Activated T-cell treated with anti-CD3 and anti-CD28 coated beads, Interleukin-2, amount 50 U/mL, for 72 hours (primary cell): ENCODE measurements at places on chromosomes 11 and 22. TPM values are rescaled to one million over a fixed set of nuclear protein-coding genes. Genes with fewer than 3 reads are reported as not detected.

GRCh38 chr22:17098379-17098819, 13.6 kb downstream of the IL17RA start:
- DNase-seq, result no peak

DNA sequence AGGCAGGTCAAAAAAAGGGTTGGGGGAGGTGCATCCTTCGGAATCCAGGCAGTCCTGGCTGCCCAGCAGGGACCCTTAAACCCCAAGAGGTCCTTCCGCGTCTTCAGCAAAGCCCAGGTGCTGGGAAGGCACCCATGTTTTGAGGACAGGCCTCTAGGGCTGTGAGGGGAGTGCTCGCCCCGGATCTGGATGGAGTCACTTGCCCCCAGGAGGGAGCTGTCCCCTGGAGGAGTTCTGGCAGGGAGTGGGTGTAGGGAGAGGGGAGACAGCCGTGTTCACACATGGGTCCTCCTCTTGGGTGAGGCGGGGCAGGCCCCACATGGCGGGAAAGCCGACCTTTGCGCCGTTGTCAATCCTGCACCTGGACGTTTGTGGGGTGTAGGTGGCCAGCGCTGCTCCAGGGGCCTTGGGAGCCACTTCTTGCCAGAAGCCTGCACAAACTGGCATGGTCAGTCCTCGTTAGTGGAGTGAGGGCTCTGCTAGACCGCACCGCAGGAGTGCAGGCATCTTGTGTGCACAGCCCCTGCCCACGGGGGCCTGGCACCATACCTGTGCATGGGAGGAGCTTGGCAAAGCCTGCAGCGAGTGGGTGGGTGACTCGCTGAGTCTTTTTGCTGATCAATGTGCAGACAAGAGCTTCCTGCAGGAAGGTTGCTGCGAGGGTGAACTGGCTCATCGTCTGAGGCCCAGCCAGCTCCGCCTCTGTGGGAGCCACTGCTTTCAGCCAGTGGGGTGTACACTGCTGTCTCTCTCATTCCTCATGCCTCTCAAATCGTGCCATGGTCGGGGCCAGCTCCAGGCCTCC, 16.0 kb downstream of the PPIL2 start:
- DNase-seq, result no peak

RAB36 gene
- 0.19 TPM for total RNA-seq

TIMP3 gene
- not detected for total RNA-seq

DNA sequence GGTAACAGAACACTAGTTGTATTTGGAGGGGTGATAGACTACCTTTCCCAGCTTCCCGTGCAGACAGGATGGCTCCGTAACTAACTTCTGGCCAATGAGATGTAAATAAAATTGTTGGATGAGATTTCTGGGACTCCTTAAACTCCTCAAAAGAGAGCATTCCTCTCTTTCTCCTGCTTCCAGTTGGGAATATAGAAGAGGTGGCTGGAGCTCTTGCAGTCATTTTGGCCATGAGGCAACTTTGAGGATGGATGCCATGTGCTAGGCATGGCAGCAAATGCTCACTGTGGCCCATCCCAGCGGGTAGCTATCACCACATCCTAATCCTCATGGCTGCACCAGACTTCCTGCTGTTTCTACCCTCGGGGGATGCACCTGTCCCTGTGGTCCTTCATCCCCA, 7.4 kb downstream of the MB start:
- DNase-seq, result no peak

- DNase-seq, result no peak
These were observed 55.9 kb downstream of the KCNC1 start for GRCh38 chr11:17790453-17790852.
